EL (cell line): ENCODE measurements at places on chromosomes 16 and 17.

- DNase-seq = no peak
These were observed 123.4 kb downstream of the PRKCB start for GRCh38 chr16:23959072-23959751.

- peak; percentile 46 for DNase-seq
These were observed 352 bp downstream of the MARF1 start for GRCh38 chr16:15642557-15643047.

- DNase-seq = no peak
These were observed 21.0 kb upstream of the ARHGAP44 start for GRCh38 chr17:12768255-12768654.

DNA sequence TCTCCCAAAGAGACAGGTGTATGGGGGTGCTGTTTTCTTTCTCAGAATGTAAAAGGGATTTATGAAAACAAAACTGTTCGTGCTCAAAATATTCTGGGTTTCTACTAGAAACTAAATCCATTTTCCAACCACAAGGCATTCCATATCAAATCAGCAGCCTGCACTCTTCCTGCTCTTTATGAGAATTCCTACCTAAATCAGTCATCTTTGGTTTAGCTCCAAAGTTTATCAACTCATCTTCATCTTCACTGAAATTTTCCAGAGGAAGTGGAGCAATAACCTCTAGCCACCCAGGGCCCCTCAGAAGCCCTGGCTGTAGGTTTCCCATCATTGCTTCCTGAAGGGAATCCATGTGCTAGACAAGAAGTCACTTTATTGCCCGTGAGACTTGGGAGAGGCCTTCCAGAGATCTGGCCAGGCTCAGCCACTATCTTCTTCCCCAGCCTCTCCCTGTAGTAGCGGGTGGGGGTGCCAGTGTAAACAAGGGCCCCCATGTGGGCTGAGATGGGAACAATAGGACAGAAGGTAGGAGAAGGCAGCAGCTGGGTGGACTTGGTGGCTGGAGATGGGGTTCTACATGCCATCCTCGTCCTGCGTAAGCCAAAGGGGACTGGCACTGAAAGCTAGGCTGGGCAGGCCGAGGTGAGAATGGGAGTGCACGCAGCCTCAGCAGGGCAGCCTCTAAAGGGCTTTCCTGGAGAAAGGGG lies 22.0 kb upstream of the ALDH3A1 start:
- peak; percentile 88 for DNase-seq

- DNase-seq = no peak
These were observed 9.4 kb downstream of the BAHCC1 start for GRCh38 chr17:81404558-81405165.

DNA sequence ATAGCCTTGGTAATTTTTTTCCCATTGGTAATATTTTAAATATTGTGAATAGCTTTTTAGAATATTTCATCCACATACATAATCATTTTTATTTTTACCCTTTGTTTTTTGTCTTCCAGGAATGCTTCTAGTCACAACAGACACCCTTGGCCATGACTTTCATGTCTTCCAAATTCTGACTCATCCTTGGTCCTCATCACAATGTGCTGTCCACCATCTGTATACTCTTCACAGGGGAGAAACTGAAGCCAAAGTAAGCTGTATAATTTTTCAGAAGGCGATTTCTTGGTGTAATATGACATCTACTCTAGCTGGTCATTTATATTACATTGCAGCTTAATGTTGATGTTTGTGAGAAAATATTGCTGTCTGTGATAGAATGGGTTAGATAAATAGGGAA lies 269.4 kb downstream of the BCAS3 start:
- DNase-seq = peak; percentile 50

DNA sequence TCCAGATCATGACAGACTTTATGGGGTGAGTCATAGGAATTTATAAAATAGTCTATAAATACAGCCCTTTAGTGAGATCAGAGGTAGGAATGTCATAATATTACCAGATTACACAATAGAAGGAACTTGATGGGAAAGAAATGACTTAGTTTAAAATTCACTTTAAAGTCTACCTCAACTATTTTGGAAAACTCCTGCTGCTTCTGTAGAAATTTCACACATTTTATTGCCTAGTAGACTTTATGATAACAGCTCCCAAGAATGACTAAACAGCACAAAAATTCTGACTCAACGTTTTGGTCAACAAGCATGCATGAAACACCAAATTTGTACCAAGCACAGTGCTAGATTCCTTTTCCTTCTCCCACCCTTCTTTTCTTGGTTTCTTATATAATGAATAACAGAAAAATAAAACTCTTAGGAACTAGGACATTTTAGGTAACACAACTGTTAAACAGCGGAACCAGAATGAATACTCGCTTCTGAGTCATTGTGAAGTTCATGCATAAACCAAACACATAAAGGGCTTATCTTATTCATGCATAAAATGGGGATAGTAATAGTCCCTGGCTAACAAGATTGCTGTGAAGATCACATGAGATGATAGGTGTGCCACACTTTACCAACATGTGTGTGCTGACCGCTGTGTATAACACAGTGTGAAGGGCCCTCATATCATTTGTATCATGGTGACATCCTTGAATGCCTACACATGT lies 243.9 kb downstream of the CDH8 start:
- DNase-seq = peak; percentile 94

DNA sequence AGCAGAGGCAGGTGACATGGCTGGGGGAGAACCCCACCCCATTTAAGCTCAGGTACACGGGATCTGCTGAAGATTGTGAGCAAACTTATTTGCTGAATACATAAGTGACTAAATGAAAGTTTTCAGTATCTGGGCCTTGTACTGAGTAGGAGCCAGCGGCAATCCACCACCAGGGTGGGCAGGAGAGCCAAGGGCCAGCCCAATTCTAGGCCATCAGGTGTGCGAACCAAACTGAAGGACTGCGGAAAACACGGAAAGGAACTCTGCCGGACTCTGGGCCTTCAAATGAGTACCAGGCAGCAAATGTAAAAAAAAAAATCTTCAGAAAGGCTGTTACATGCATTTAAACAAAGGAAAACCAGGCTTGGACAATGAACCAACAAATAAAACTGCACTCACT lies 19.7 kb downstream of the ARHGAP17 start:
- DNase-seq = no peak

DNA sequence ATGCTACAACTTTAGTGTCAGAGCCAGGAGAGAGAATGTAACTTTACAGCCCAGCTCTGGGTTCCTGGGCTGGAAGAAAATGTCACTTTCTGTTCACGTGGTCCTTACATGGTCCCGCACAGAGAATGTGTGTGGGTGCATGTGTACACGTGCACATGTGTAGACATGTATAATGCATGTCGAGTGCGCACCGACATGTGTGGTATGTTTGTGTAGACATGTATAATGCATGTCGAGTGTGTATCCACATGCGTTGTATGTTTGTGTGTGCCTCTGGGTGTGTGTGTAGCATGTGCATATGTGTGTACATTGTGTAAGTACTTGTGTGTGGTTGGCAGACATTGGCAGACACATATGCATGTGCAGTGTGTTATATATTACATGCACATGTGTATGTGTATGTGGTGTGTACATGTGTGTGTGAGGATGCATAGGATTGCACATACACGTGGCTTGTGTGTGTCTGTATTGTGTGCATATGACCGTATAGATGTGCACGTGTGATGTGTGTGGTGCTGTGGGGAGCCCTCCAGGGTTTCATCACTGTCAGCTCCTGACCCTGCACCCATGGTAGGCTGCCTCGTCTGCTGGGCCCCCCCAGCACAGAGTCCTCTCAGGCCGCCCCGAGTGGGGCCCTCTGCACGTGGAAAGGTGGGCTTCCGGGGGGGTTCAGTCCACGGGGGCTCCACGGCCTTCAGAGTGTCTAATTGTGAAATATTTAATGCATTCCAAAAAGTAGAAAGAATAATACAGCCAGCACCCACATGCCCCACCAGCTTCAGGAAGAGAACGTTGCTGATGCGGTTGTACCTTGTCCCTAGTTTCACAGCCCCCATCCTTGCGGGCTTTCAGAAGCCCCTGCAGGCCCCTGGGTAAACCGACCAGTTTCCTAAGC lies 214.2 kb upstream of the GSE1 start:
- no peak for DNase-seq

DNA sequence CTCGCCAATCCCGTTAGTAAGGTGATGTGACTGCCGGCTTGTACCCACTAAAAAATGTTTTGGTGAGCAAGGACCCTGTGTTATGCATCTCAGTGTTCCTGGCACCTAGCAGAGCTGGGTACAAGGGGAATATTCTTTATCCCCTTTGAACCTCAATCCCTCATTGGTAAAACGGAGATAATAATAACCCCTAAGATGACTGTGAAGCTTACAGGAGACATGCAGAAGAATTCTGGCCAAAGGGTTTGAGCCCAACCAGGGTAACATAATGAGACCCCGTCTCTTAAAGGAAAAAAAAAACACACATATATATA lies 896 bp downstream of the GGA2 start:
- peak; percentile 3 for DNase-seq
